ENCODE measurements at places on chromosomes 12 and 14.

- no peak for DNase-seq
These were observed 50.0 kb downstream of the SOCS2 start for GRCh38 chr12:93622485-93622884.

DNA sequence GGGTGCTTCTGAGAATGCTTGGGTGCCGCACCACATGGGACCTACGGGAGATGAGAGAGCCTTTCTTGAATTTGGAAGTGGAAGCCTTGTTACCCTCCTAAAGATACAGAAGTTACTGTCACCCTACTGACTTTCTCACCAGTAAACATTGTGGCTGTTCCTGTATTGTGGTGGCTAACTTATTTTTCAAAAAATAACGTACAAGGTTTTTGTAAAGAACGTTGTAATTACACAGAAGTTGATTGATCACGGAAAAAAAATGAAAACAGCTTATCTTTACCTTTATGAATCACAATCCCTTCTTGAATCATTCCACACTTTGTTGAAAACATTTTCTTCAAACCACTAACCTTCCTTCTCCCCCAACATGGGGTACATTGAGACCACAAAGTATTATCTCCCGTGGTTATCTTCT, 22.0 kb upstream of the PPFIBP1 start:
- no peak for DNase-seq

- no peak for DNase-seq
These were observed 6.0 kb upstream of the HOXC9 start for GRCh38 chr12:53994009-53994263.

- no peak for DNase-seq
These were observed 121.7 kb upstream of the FUT8 start for GRCh38 chr14:65290830-65291229.

GRCh38 chr14:92253381-92253894, 69.5 kb upstream of the SLC24A4 start:
- DNase-seq, result no peak

DNA sequence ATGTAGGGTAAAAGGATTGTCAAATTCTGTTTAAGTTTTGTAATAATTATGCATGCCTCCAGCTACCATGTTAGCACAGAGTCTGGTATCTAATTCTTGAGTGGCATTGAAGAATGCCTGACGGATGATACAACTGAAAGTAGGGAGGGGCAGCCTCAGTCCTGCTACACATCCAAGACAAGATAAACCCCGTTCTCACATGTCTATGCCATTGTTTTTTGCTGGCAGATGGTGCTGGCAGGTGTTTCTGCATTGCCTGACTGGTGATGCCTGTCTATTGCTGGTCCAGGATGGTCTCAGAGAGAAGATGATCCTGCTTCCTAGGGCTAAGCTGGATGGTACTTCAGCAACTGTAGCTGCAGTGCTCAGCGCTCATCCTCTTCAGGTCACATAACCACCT, 245.8 kb upstream of the NAV3 start:
- DNase-seq, result no peak

- DNase-seq, result no peak
These were observed 12.4 kb downstream of the EIF2B1 start for GRCh38 chr12:123621101-123621500.

- DNase-seq, result no peak
These were observed 33.7 kb downstream of the VWF start for GRCh38 chr12:6090803-6091202.

GRCh38 chr12:52918784-52919183, 13.9 kb upstream of the KRT8 start:
- no peak for DNase-seq

DNA sequence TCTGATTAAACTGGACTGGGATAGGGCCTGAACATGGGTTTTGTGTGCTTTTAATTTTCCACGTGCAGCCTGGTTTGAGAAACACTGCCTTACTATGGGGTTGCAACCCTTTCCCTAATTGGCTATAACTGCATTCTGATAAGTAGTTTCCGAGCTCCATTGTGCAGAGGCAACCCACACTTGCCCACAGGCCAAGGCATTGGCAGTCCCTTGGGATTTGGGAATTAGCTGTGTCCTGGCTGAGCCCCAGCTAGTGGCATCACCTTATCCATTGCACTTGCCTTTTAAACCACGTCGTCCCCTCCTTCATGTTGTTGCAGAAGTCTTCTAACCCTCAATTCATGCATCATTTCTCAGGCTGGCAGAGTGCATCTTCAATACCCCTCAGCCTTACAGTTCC, 10.2 kb downstream of the VCPKMT start:
- DNase-seq, result no peak

GRCh38 chr12:62817556-62818271, 117.2 kb downstream of the PPM1H start:
- no peak for DNase-seq

GRCh38 chr14:104894331-104895206, 29.5 kb downstream of the CEP170B start:
- DNase-seq, result no peak

GRCh38 chr14:73829526-73830431, 21.9 kb upstream of the PTGR2 start:
- DNase-seq, result no peak

DNA sequence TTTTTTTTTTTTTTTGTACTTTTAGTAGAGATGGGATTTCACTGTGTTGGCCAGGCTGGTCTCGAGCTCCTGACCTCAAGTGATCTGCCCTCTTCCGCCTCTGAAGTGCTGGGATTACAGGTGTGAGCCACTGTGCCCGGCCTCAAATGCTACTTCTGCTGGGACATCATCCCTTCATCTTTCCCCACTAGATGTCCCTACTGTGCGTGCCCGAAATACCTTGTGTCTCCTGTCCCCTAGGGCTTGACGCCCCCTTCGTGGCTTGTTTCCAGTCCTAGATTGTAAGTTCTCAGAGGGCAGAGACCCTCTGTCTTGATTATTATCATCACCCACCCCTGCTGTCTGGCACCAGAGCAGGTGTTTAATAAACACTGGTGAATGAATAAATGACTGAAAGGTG, 14.9 kb downstream of the CCDC63 start:
- DNase-seq, result no peak

DNA sequence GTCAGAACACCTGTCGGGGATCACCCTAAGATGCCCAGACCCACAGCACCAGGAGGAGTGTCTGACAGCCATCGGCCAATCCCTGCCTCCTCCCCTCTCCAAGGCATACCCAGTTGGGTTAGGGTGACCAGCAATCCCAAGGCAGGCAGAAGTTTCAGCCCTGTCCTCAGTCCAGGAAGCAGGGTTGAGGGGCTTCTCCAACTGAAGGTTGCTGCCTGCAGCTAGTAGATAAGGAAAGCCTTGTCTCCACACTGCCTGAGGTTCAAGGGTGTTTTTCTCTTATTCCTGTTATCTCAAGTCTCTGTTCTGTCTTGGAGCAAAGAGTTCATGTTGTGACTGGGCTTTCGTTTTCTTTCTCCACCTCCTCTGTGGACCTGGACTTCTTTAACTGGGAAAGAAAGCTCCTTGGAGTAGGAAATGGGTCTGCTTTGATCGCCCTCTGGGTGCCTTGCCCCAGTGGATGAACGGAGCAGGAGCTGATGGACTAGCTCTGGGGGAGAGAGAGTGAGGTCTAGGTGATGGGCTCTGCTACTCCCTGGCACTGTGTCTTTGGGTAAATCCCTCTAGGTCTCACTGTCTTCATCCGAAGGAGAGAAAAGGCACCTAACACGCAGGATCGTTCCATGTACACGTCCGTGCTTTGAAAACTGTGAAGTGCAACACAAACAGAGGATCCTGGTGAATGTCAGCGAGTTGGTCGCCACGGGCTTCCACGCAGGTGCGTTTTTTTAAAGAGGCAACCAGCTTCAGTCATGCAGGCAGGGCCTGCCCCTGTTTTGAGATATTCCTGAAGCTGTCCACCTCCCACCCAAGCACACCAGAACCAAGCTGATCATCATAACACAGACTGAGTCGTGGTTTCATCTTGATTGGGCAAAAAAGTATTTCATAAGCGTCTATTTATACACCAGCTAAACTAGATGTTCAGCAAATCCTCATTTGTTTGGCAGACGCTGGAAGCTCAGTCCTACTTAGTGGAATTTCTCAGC, 52.5 kb upstream of the FOXN3 start:
- no peak for DNase-seq

DNA sequence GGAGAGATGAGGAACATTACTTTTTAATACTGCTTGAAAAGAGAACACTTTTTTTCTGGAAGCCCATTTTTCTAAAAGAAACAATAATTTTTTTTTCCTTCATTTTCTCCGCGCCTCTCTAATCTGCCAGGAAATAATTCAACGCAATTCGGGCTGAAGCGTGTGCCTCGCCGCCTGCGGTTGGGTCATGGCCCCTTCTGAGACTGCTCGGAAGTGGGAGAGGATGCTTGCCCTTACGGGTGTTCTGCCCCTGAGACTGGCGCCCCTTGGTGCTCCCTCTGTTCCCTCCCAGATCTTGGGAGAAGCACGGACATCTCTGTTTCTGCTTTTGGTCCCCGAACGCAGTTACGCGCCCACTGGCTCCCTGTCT, 332 bp upstream of the TBC1D30 start:
- no peak for DNase-seq

DNA sequence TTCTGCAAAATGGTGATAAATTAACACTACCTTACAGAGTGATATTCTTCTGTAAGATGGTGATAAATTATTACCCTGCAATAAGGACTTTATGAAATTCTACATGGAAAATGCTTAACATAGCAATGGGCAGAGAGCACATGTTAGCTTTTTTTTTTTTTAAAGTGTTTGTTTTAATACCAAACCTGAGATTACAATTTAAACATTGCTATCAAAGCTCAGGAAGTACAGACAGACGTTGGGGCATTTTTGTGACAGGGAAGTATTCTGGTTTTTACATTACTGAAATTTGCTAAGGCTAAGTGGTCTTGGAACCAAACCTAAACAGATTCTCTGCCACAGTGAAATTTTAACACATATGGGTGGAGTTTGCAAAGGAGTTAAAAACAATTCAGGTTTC, 133.1 kb downstream of the FGD4 start:
- no peak for DNase-seq

GRCh38 chr12:111361073-111361716, 7.7 kb downstream of the PHETA1 start:
- DNase-seq, result no peak

DNA sequence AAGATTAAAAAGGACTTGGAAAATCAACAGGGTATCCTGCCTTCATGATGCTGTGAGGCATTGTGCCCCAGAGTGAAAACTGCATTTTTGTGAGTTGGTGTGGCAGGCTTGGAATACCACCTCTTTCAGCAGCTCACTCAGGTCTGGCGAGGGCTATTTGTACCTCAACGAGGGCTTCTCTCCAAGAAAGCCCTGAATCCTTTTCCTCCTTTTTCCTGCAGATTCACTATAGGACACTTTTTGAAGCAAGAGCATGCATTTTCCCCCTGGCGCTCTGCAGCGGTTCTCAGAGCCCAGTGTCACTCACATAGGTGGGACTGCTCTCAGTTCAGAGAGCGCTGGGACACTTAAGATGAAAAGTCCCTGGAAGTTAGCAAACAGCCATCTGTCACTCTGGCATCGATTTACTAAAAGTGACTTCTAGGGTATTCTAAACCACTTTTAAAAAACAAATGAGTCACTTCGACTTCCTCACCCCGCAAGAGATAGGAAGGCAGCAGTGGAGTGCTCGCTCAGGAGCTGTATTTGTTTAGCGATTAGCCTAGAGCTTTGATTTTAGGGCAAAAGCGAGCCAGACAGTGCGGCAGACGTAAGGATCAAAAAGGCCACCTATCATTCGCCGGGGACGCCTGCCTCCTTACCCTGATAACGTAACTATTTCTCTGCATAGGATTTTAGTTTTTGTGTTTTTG, 782 bp upstream of the LGR5 start:
- DNase-seq, result no peak

DNA sequence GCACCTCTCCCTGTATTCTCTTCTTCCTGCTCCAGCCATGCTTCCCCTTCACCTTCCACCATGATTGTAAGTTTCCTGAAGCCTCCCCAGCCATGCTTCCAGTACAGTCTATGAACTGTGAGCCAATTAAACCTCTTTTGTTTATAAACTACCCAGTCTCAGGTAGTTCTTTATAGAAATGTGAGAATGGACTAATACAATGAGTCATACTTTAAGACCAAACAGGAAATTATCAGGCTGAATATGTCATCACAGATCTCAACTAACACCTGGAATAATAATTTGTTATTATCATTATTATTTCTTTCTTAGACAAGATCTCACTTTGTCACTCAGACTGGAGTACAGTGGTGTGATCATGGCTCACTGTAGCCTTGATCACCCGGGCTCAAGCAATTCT, 85.4 kb downstream of the KCNMB4 start:
- DNase-seq, result no peak

DNA sequence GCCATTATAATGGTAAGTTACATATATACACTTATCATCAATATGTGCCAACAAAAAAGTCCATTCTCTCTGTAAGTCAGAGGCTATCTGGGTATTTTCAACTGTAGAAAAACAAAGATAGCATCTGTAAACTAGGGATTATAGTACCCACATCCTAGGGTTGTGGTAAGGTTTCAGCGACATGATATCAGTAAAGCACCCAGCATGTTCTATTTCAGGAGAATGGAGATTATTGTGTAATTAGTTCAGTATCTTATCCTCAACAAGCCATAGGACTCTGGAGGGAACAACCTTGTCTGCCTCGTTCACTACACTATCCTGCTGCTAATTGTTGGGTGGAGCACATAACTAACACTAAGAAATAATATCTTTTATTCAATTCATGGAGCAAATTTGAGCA, 19.7 kb upstream of the CKAP4 start:
- no peak for DNase-seq

GRCh38 chr14:37013078-37013477, 159.3 kb downstream of the SLC25A21 start:
- DNase-seq, result no peak

GRCh38 chr14:95432144-95433093, 84.0 kb downstream of the SYNE3 start:
- peak; percentile 58 for DNase-seq

DNA sequence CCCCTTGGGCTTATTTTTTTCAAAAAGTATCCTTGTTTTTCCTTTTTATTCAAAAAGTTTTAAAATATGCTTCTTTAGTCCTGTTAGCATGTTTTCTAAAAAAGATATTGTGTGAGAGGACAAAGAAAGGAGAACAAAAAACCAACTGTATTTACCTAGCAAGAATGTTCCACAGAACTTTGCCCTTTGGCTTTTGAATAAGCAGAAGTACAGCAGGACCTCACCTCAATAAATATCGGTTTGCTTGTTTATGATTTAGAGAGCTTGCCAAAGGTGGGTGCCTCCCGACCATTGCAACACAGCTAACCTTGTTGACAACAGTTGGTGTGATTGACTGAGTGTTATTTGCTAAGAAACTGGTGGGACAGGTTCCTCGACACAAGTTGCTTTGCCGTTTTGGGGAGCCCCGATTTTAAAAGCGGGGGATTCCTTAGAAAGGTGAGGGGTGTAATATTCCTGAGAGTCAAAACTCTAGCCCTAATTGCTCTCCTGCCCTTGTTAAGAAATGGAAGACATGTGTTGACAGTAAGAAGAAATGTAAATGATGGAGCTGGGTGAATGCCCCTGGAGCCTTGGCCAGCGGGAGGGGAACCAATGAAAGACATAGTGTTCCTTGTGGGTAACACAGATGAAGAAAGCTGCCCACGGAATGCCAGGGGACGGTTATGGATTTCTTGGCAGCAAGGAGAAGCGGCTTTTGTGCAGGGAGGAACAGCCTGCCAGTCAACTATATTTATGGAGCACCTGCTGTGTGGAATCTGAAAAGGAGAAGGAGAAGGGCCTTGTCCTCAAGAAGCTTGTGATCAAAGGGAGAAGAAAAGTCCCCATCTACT, 13.7 kb downstream of the MYBPC1 start:
- DNase-seq, result peak; percentile 13

Measured in COR-L47 (cell line).